ENCODE measurements at places on chromosomes 7 and 10. TPM values are rescaled to one million over a fixed set of nuclear protein-coding genes. Genes with fewer than 3 reads are reported as not detected.

DNA sequence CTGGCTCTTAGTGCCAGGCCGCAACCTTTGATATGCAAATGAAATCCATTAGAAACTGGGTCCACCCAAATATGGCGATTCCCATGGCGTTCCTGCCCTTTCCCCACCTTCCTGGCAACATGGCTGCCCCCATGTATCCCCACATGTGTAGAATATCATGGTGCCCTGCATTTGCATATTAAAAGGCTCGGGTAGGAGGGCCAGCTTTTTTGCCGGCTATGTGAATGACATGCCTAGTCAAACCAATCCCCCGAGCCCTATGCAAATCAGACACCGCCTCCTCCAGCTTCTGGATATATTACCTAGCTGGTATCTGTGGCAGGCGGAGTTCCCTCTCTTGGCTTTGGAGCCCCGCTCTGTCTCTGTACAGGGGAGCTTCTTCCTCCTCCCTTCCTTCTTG is 18.3 kb downstream of the MMS19 start:
- DNase-seq, result no peak

- DNase-seq, result no peak
Observed at GRCh38 chr10:114034923-114035645, 8.6 kb upstream of the ADRB1 start.

DNA sequence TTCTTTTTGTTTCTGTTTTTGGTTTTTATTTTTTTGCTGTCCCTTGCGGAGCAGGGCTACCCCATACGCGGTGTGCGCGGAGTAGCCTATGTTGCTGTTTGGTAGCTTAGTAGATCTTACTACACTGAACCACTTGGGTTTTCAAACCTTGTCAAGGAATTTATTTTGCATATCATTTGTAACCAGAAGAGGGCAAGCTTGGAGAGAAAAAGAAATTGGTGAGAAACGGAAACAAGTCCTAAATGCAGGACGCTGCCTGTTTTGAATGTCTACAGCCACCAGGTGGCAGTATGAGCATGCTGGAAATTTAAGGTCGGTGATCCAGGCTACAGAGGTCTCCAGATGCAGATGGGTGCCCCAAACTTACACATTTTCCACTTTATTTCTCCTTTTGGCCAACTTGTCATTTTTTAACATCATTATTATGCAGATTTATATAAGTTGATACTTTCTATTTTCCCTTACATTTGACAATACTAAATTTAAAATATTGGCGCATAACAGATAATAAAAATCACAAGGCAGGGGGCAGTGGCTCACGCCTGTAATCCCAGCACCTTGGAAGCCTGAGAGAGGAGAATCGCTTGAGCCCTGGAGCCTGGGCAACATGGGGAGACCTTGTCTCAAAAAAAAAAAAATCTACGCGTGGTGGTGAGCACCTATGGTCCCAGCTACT is 15.3 kb upstream of the TRA2A start:
- peak; percentile 87 for DNase-seq

DNA sequence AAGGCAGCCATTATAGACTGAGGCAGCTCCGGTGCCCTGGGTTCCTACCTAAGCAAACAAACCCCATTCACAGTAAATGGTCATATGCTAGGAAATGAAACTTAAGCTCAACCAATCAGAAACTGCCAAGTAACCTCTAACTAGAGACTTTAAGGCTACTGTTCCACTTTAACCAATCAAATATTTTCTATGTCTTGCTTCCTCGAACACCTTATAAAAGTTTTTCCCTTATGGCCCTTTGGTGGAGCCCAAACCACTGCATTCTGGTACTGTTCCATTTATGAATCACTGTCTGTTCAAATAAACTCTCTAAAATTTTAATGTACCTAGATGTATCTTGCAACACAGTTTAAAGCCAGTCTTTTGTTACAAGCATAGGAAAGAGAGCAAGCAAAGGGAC is 361.1 kb downstream of the HGF start:
- no peak for DNase-seq

GRCh38 chr7:70344726-70345125 is 746.5 kb downstream of the AUTS2 start:
- no peak for DNase-seq

GRCh38 chr7:110076194-110076593 is 1014.7 kb upstream of the LRRN3 start:
- DNase-seq, result no peak

The UBE3C gene
- total RNA-seq, result 59.0 TPM

GRCh38 chr10:98980353-98980752 is 255.3 kb downstream of the HPSE2 start:
- no peak for DNase-seq

GRCh38 chr10:36464291-36464690 is 661.1 kb upstream of the ANKRD30A start:
- no peak for DNase-seq

DNA sequence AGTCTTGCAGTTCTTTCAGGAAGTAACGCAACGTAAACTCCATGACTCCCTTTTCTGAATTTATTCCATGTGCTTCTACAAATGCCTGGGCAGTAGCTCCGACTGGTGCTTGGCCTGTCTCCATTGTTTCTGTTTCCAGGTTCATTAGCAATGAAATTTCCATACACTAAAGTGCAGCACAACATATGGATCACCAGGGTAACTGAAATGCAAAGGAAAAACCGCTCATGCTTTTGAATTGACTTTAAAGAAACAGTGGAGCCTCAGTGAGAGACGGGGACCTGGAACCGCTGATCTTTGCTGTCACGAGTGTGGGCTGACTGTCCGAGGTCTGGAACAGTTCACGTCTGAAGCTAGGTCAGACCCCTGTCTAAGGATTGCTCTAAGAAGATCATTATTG is 126.5 kb upstream of the IGFBP3 start:
- no peak for DNase-seq

The PON3 gene
- not detected for total RNA-seq
